ENCODE measurements at places on chromosomes 2 and 18. TPM values are rescaled to one million over a fixed set of nuclear protein-coding genes. Genes with fewer than 3 reads are reported as not detected.

GRCh38 chr2:19207452-19207851, 151.0 kb downstream of the OSR1 start:
- DNase-seq, result no peak

- DNase-seq, result no peak
Measured at GRCh38 chr2:227626580-227627151, 9.4 kb downstream of the SCYGR4 start.

DNA sequence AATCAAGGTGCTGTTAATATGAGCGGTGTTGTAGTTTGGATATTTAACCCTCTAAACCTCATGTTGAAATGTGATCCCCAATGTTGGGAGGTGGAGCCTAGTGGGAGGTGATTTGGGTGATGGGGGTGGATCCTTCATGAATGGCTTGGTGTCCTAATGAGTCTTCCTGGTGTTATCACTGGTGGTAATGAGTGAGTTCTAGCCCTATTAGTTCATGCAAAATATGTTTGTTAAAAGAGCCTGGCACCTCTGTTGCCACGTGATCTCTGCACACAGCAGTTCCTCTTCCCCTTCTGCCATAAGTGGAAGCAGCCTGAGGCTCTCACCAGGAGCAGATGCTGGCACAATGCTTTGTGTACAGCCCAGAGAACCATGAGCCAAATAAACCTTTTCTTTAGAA, 158.4 kb downstream of the FMNL2 start:
- no peak for DNase-seq

DNA sequence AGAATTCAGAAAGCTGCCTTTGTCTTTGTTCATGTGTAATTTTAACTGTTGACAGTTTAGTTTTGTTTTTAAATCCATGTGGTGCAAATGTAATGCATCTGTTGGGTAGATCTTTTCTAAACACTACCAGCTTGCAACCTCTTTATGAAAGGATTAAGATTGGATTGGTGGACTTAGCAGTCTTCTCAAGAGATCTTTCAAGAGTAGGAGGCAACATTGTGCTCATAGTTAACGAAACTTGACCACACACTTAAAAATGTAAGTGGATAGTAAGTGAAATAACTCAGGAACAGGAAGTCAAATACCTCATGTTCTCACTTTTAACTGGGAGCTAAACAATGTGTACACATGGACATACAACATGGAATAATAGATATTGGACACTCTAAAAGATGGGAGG, 579.0 kb downstream of the RIT2 start:
- DNase-seq, result no peak

GRCh38 chr2:84865181-84865783, 15.6 kb downstream of the TRABD2A start:
- no peak for DNase-seq

The FIGLA gene
- total RNA-seq, result not detected

The HOXD4 gene
- not detected for total RNA-seq

All from pulmonary artery endothelial cell (primary cell).